ENCODE measurements at places on chromosomes 7 and 10. TPM values are rescaled to one million over a fixed set of nuclear protein-coding genes. Genes with fewer than 3 reads are reported as not detected.

The OR13A1 gene
- total RNA-seq, result not detected

The CYP51A1 gene
- 44.1 TPM for total RNA-seq

The TSPAN12 gene
- 46.0 TPM for total RNA-seq

The RTKN2 gene
- 2.4 TPM for total RNA-seq

The TMEM213 gene
- total RNA-seq, result not detected

The CCT6A gene
- total RNA-seq, result 103 TPM

The INSYN2A gene
- total RNA-seq, result 0.62 TPM

The SPACDR gene
- 1.2 TPM for total RNA-seq

The CYP2C8 gene
- 0.13 TPM for total RNA-seq

The UNCX gene
- total RNA-seq, result not detected

The AGAP9 gene
- 7.4 TPM for total RNA-seq

The STK31 gene
- 0.40 TPM for total RNA-seq

The CDHR3 gene
- 10.1 TPM for total RNA-seq

The FBH1 gene
- total RNA-seq, result 56.9 TPM

The BRAT1 gene
- 20.4 TPM for total RNA-seq

The SUN3 gene
- total RNA-seq, result not detected

The LIPJ gene
- total RNA-seq, result 0.13 TPM

The OR2A2 gene
- not detected for total RNA-seq

The CTAGE4 gene
- 0.09 TPM for total RNA-seq

GRCh38 chr10:104043854-104044253 is 41.8 kb downstream of the COL17A1 start:
- no peak for DNase-seq

DNA sequence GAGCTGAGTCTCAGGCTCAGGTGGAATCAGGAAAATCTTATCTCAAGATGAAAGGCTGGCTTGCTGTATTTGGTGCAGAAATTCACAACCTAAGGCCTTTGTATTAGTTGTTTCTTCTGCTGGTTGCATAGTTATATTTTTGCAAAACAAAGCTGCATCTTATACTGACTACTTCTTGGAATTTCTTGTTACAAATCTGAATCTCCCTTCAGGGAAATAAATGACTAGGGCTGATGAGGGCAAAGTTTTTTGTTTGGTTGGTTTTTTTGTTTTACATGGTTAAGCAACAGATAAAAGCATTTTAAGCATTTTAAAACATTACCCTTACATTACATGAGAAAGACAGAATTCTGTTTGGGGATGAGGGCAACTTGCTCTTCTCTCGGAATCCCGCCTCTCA is 13.9 kb upstream of the LRRN3 start:
- no peak for DNase-seq

DNA sequence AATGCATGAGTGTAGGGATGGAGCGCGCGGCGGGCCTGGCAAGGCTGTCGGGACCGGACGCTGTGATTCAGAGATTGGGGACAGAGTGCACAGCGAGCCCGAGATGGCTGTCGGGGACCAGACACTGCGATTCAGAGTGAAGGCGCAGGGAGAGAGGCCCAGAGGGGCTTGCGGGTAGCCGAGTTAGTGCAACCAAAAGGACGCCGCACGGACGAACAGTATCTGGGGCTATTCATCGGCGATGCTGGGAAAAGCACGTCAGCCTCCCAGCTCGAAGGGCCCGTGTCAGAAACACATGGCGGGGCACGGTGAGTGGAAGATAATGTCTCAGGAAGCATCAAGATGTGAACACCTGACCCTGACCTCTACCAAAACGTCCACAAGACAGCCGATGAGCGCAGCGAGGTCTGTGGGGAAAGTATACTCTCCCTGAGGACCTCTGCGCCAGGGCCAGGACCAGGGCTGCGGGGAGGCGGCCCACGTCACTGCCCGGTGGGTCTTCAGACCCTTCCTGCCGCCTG is 215.8 kb downstream of the ZMYND11 start:
- DNase-seq, result no peak

- peak; percentile 77 for DNase-seq
Observed at GRCh38 chr10:46552526-46553237, 3.8 kb downstream of the GPRIN2 start.

- peak; percentile 66 for DNase-seq
Observed at GRCh38 chr10:129972145-129972965, 8.3 kb upstream of the EBF3 start.

GRCh38 chr10:70528741-70529362 is 50.3 kb downstream of the PALD1 start:
- DNase-seq, result peak; percentile 65

GRCh38 chr7:115962340-115962739 is 68.2 kb downstream of the TFEC start:
- DNase-seq, result no peak

DNA sequence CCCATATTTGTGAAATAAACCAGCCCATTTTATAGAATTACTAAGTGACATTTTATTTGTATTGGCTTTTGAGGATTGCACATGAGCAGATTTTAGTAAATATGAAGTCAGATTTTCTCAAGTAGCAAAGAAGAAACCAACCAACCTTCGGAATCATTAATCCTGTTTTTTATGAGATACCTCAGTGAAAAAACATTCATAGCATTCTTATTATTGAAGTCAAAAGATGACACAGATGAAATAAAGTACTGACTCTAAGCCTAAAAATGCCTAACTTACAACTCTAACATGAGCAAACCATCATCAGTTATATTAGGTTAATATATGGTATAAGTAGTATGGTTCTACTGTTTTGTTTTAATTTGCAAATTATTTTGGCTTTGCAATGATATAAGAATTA is 59.9 kb upstream of the AGBL3 start:
- no peak for DNase-seq

DNA sequence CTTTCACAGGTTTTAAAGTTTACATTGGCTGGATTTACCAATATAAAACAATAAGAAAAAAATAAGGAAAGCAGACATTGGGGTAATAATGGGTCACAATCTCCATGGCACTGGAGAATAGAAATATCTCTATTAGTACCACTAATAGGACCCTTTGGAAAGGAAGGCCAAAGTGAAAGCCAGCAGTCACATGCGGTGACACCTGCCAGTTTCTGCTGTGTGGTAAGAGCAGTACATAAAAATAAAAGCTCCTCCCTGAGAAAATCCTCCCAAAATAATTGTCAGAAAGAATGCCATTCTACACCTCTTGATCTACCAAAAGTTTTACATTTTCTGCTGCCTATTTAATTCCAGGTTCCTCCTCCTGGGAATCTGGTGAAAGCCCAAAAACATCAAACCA is 30.4 kb upstream of the SLC13A1 start:
- no peak for DNase-seq

GRCh38 chr10:71391701-71392100 is 5.0 kb upstream of the CDH23 start:
- no peak for DNase-seq

GRCh38 chr7:37230221-37230620 is 218.4 kb downstream of the ELMO1 start:
- DNase-seq, result no peak

- DNase-seq, result no peak
Observed at GRCh38 chr10:77274046-77274795, 363.4 kb downstream of the KCNMA1 start.

DNA sequence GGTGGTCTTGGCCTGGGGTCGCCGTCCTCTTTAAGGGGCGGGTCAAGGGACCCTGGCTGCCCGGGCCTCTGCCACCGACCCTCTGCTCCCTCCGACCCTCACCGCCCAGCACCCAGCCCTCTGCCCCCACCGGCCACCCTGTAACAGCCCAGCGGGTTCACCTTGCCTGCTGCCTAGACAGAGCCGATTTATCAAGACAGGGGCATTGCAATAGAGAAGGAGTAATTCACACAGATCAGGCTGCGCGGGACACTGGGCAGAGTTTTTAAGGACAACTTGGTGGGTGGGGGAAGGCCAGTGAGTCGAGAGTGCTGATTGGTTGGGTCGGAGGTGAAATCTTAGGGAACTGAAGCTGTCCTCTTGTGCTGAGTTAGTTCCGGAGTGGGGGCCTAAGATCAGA is 779 bp upstream of the ADCK2 start:
- DNase-seq, result no peak

DNA sequence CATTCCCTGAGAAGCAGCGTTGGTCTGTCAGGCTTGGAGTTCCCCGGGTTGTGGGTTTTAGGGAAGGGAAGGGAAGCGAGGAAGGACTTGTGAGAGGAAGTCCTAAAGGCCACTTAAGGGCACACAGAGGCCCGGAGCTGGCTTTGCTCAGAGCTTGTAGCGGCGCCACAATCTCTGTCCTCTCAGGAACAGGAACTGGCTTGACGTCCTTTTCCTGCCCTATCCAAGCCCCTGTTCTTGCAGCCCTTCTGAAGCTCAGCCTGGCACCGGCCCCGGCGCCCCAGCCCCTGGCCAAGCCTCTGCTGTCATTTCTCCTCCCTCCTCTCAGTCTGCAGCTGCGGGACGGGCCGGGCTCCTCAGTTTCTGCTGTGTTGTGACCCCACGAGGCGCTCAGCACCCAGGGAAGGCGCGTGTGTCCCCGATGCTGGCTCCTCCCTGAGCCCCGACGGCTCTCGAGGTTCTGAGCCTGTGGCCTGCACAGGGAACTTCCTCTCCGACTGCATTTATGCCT is at the start of gene GIMAP8:
Gene GIMAP8, plus strand, starts transcription at position 140 of the 511 bp plus-strand sequence. CDS start 16,069 bp downstream, outside the sequence.
- DNase-seq, result peak; percentile 72

DNA sequence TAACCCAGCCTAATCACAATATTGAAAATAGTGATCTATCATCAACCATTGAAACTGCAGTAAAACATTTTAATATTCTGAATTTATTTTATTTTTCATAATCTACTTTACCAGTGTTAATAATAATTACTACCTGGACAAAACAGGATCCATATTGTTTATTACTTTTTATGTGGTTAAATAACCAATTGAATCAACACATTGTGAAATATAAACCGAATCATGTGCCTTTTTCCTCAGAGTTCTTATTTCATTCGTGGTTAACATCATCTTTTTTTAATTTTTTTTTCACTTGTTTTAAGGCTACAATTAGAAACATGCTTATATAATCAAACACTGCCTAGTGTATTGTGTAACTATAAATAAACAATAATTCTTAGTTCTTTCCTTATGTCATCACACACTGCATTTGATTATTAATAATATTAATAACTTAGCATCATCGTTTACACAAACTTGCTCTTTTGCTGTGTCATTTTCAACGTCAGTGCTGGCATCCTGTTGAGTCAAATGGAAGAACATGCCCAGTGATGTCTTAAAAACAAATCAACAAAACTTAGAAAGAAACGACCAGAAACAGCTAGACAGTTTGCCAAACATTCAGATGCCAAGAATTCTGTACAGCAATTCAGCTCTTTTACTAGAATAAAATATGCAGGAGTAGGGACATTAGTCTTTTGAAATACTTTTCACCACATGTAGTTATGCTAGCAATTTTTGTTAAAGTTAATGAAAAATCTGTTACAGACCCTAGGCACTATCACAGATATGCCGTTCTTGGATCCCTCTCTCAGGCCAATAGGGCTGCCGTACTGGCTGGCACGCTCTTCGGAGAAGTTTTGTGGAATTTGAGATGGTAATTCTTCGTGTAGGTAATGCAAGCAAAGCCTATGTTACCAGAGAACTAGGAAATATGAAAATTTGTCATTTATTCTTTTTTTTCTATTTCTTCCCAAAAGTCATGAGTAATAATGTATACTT is 330.4 kb upstream of the SEMA3A start:
- DNase-seq, result peak; percentile 75

- DNase-seq, result no peak
Observed at GRCh38 chr10:73251683-73252444, 580 bp downstream of the MRPS16 start.

DNA sequence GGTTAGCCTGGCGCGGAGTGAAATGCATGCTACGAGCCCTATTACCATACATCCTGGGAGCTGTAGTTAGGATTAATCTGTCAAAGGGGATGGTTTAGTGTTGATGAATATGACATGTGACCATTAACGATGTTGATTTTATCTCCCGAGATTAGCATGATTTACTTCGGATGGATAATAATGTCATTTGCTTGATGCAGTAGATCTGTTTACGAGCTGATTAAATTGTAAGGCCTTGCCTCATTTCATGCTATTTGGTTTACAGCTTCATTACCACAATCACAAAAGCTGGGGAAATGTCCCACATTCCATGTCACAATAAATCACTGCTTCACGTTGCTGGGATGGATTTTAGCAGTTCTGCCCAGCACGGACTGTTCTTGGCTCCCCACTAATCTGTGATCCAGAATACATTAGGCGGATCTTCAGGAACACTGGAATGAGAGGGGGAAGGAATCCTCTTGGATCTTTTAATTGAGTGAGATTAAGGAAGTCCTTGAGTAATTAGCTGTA is 22.3 kb downstream of the ZNF503 start:
- no peak for DNase-seq

DNA sequence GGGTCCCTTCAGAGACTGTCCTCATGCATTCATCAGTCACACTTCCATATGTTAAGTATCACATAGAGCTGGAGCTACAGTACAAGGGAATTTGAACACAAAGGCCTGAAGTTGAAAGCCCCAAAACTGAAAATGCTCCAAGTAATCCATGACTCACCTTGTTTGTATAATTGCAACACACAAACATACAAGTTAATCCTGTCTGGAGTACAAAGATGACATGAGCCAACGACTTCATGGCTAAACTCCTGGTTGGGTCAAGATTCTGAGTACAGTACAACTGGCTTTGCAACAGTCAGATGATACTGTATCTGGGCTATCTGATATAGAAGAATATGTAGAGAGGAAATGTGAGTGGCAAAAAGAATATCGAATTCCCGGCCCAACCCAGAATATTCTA is 73.1 kb upstream of the AASS start:
- no peak for DNase-seq

GRCh38 chr10:73065441-73065840 is 31.2 kb downstream of the P4HA1 start:
- DNase-seq, result no peak

DNA sequence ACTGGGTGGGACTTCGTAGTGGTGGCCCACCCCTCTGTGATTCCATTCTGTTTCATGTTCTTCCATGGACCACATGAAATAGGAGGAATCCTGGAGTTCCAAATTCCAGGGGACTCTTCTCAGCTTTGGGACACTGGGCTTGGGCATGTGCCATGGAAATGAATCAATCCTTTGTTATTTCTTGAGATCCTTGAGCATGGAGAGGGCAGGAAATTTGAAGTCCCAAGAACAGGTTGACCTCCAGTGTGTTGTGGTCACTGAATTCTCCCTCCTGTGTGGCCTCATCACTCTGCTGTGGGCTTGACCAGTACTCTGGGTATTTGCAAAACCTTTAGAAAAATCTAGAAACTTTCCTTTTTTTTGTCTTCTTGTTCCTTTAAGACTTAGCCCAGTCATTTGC is 22.7 kb downstream of the TACR2 start:
- no peak for DNase-seq

DNA sequence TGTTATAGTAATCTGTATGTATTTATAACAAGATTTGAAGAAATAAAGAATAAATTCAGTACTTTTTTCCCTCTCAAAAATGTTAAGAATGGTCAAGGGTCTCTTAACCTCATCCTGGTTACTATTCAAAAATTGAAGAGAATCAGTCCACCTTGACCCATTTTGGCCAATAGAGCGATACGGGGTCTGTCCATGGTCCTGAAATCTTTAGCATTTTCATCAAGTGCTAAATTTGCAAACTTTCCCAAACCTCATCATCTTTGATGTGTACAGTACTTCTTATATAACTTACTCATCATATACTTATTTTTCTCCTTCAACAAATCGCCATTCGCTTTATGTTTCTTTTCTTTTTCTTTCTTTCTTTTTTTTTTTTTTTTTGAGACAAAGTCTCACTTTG is 23.6 kb downstream of the TMEM178B start:
- peak; percentile 13 for DNase-seq

GRCh38 chr7:140676306-140676705 is 3.6 kb downstream of the ADCK2 start:
- no peak for DNase-seq

- no peak for DNase-seq
Observed at GRCh38 chr10:108545921-108546320, 1377.4 kb downstream of the XPNPEP1 start.

- peak; percentile 64 for DNase-seq
Observed at GRCh38 chr7:70093205-70093904, 495.1 kb downstream of the AUTS2 start.

All from muscle of leg (tissue), 16 donors.